ENCODE measurements at places on chromosomes 2 and 18.

- no peak for DNase-seq
Measured at GRCh38 chr2:176852667-176853066, 359.9 kb upstream of the HNRNPA3 start.

DNA sequence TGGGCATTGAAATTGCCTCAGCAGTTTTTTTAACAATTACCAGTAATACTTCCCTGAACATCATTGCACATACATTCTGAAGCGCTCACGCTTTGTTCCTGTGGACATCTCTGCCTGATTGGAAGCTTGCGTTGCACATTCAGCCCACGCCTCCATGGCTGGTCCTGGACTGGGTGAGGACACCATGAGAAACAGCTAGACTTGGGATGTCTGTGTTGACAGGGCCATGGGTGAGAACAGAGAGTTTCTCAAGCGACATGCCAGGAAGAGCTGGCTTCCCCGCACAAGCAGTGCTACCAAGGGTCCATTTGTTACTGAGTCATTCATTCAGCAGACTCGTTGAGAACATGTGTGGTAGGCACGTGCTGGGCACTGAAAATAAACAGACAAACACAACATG lies 166.3 kb downstream of the GBX2 start:
- no peak for DNase-seq

- no peak for DNase-seq
Measured at GRCh38 chr18:46406539-46406932, 250.5 kb downstream of the LOXHD1 start.

- DNase-seq, result peak; percentile 4
Measured at GRCh38 chr2:205766779-205767359, 84.6 kb downstream of the NRP2 start.

DNA sequence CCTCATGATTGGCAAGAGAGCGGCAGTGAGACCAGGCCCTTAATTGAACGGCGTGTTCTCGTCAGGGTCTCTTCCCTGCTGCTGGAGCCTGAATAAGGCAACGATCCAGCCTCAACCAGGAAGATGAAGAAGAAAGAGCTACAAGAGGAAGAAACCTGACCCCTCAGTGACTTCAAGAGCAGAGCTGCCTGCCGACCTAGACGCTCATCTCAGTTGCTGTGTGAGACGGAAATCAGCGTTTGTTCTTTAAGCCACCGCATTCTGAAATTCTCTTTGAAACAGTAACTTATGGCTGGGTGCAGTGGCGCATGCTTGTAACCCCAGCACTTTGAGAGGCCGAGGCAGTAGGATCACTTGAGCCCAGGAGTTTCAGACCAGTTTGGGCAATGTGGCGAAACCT lies 29.6 kb upstream of the KCNG3 start:
- no peak for DNase-seq

DNA sequence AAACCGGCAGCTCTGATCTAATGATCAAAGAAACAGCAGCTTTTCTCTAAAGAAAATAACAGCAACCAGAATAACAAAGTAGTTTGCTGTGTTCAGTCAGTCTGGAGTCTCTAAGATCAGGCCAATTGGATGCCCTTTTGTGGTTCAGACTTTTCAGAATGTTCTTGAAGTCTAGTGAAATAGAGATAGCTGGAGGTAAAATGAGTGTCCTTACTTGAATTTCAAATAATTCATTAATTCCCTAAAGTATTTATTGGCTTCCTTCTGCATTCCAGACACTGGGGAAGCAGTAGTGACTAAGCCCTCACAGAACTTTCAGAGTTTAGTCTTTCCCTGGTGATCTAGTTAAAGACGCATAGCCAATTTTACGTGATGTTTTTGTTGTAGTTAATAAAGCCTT lies 58.7 kb downstream of the C18orf54 start:
- DNase-seq, result no peak

DNA sequence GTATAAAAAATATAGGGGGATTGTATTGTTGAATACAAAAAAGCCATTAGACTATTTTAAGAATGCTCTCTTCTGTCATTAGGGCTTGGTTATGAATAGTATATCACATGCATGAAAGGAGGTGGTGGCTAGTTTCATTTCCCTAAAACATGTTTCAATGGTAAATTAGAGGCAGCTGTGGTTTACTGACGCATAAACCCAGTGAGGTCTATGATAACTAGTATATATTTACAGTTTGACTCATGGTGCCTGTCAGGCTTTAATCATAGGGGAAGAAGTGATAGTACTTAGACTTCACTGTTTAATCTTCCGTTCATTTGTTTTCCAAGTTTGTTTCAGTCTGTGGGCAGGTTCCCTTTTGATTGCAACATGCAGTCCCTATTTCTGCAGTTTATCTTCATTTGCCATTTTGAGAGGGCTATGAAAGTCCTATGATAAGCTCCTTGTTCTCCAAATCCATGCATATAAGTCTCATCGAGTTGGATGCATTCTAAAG lies 55.1 kb upstream of the MAP4K3 start:
- no peak for DNase-seq

GRCh38 chr2:144237830-144238627 lies 281.9 kb downstream of the ZEB2 start:
- no peak for DNase-seq

DNA sequence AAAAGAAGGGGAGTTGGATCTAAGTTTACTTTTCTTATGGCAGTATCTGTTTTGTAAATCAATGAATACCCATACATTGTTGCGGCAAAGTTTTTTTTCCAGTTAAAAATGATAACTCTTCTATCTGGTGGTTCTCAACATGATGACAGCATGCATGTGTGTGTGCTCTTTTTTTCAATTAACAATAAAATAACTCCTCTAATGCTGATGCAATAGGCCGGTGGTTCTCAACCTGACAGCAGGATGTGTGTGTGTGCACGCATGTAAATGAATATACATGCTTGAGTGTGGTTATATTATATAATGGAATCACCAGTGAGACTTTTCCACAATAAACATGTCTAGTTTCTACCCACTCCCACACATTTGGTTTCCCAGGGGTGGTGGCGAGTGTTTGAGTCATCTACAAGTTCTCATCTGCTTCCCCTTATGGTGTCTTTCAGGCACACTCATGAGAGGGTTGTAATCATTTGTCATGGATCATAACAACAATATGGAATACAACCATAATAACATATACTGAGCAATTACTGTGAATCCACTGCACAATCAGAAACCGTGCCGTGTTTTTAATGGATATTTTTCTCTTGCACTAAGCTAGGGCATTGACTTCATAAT lies 31.2 kb downstream of the PARD3B start:
- DNase-seq, result no peak

GRCh38 chr18:48546396-48546795 lies 7.6 kb downstream of the CTIF start:
- DNase-seq, result no peak

- no peak for DNase-seq
Measured at GRCh38 chr2:96565111-96565510, 28.6 kb downstream of the ARID5A start.

DNA sequence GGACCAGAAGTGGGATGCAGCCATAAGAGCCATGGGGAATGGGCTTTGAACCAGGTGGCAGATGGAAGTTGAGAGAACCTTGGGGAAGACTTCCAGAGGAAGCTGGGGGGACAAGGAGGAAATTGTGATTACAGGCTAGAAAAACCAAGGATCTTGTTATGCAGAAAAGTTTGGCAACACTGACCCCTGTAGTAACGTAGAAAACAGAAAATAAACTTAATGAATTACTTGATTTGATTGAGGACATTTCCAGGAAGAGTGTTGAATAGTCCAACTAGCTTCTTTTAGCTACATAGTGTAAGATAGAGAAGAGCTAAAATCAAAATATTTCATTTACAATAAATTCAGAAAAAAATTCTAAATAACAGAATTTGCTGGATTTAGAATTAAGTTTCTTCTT lies 91.9 kb upstream of the GPC1 start:
- no peak for DNase-seq

GRCh38 chr18:48136051-48136826 lies 205.8 kb upstream of the SMAD2 start:
- DNase-seq, result no peak

GRCh38 chr2:160891353-160891740 lies 268.9 kb upstream of the TANK start:
- DNase-seq, result no peak

- no peak for DNase-seq
Measured at GRCh38 chr2:181896286-181896685, 4.8 kb downstream of the ITPRID2 start.

DNA sequence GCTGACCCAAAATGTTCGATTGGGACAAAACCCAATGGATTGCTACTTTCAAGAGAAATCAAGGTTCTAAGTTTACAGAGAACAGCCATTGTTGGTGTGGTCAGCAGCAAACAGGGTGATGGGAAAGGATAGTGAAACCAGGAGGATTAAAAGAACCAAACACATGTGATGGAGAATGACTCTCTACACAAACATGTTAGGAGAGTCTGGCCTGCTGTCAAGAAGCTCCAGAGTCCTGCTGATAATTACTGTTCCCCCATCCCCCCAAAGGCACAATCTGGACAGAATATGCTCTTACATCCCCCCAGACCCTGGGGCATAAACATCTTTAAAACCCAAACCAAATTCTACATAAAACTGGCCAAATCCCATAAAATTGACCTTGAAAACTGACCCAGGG lies 32.0 kb upstream of the ACYP2 start:
- DNase-seq, result no peak

DNA sequence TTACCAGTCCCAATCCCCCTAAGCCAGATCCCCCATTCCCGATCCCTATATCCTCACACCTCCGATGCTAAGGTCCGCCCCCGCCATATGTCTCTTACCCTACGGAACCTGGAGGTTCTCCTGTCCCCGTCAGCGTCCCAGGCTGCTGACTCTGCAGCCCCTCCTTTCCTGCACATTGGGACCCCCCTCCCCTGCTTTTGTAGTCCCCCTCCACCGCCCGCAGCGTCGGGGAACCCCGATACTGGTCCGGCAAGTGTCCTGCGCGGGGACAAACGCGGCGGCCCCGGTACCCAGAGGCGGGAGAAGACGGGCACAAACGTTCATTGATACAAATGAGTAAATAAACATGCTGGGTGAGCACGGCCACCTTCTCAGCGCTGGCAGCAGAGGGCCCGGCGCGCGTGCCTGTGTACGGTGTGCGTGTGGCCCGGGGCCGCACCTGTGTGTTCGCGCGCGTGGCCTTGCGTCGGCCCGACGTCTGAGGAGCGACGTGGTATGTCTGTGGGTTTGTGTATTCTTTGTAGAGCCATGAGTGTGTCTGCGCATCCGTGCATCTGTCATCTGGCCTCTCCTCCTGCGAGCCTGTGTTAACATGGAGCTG lies 2.0 kb upstream of the CYP26B1 start:
- no peak for DNase-seq

- no peak for DNase-seq
Measured at GRCh38 chr2:16682431-16683118, 16.9 kb upstream of the CYRIA start.

- DNase-seq, result no peak
Measured at GRCh38 chr2:29295845-29296244, 180.6 kb downstream of the CLIP4 start.

All from activated T-helper 1 cell treated with Interleukin-2 at 50 U/mL for 16 hours (primary cell).